ENCODE measurements at places on chromosomes 2 and 18.

DNA sequence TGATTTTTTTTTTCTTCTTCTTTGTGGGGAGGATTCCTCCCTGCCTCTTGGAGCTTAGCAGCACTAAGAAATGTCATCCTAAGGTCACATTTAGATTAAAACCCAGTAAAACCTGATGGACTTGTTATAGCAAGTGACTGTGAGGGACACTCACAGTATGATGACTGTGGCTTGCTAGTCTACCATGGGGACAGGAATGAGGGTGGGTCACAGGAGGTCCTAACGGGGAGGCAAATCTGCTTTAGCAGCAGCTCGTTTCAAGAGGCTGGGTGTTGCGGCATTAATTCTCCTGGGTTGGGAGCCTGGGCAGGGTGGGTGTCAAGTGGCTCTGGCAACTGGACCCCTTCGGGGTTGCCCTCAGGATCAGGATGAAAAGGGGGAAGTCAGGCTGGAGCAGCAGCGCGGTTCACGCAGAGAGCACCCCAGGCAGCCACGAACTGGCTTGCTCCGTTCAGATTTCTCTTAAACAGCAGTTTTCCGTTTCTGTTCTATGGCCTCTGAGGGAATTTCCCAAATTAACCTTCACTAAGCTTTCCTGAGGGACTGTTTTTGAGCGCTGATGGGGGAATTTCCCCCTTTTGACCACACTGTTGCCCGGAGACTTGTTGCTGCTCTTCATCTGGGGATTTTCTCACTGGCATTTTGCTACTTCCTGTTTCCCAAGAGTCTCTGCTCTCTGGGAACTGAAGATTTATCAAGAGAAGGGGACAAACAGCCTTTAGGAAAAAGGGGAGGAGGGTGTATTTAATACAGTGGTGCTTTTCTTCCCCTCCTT, 59.8 kb upstream of the PELI1 start:
- peak; percentile 56 for DNase-seq

DNA sequence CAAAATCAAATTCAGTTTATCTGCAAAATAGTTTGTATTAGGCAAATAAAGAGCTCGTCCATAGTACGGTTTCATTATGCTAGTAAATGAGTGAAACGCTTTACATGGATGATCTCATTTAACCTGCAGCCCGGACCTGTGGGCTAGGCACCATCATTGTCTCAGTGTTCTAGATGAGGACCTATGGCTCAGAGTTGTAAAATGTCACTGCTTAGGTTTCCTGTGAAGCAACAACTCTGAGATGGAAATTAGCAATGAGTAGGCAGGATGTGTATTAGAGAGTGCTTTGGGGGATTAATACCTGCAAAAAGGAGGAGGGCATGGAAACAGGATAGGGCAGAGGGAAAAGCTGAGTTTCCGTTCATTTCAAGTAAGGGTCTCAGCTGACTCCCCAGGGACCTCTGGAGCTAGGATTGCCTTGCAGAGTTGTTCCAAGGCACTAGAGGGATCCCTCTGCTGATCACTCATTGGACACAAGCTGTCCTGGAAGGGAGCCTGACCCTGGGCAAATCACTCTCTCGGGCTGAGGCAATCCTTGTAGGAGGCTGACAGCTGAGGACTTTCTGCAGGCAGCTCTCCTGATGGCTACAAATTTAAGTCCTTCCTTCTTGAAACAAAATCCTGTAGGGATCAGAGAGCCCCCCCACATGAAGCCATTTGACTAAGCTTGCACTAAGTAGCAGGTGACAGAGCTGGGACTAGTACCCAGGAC, 58.8 kb upstream of the SIX2 start:
- no peak for DNase-seq

- DNase-seq = peak; percentile 42
Observed at GRCh38 chr2:37326285-37326684, 1.7 kb upstream of the PRKD3 start.

DNA sequence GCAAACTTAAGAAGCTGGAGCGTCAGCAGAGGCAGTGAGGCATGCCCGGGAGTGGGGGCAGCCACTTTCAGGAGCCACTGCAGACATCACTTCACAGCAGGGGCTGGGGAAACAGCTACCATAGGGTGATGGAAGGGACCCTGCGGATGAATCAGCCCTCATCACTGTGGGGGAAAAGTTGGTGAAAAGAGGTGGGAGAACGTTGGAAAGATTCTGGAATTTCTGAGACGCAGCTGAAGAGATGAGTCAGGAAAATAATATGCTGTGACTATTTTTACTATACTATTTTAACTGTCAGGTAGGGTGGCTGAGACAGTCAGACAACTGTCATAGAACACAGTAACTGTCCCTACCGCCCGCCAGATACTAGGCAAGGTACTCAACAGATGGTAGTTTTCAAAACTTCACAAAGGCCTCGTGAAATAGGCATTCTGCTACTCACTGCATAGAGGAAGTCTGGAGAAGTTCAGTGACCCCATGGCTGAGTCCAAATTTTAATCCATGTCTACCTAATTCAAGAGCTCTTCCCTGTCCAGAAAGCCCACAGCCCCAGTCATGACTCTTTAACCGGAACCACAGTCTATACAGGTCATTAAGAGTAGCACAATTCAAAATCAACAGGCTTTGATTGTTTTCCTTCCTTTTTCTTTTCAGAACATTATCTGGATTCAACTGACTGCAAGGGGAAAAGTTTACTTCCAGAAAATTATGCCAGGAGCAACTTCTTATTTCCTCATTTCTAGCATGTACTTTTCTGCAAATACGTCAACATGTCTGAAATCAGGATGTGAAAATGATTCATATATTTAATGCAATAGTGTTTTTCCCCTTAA, 39.3 kb upstream of the EPB41L3 start:
- DNase-seq = no peak

DNA sequence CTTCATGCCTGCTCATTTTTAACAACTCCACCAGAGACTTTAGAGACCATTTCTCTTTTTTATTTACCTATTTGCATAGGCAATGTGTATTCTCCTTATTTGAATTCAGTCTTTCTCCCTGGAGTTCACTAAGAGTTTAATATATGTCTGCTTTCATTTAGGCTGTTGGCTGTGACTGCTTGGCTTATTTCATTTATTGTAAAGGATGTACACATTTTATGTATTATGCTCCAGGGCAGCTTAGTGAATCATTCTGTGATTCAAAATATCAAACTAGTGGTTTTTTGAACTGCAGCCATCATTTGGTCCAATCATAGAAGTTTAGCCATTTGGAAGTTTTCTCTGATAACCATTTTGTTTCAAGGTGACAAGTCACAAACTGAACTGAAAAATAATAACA, 229.6 kb downstream of the LPIN1 start:
- no peak for DNase-seq

DNA sequence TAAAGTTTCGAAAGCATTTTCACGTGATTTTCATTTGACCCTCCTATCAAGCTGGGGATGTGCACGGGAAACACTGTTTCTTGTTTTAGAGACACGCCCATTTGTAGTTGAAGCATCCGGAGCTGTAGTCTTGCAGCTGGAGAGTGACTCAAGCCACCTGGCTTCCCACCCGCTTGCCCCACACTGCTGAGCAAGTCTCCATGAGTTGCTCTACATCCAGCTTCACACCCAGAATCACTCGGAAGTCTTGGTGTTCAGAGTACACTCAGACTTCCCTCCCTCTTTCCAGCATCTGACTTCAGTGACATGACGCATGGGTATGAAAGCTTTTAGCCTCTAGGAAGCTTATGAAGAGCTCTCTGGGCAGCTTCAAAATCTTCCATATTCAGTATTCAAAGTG, 262.4 kb downstream of the NBAS start:
- no peak for DNase-seq

DNA sequence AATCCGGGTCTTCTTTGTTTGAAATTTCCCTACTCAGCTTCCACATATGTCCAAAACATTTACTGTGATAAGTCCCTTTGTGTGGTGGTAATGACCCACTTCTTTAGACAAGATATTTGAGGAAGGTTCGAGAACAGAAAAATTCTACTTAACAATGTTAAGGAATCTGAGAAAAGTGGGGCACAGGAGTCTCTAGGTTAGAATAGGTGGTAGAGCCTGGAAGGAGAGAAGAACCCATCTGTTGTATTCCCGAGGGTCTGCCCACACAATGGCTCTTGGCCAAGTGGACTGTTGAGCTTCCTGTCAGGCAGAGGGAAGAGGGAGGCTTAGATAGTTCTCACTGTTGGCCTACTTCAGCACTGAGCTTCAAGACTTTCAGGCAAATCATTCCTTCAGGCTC, 4.3 kb downstream of the IGFBP2 start:
- DNase-seq = no peak

DNA sequence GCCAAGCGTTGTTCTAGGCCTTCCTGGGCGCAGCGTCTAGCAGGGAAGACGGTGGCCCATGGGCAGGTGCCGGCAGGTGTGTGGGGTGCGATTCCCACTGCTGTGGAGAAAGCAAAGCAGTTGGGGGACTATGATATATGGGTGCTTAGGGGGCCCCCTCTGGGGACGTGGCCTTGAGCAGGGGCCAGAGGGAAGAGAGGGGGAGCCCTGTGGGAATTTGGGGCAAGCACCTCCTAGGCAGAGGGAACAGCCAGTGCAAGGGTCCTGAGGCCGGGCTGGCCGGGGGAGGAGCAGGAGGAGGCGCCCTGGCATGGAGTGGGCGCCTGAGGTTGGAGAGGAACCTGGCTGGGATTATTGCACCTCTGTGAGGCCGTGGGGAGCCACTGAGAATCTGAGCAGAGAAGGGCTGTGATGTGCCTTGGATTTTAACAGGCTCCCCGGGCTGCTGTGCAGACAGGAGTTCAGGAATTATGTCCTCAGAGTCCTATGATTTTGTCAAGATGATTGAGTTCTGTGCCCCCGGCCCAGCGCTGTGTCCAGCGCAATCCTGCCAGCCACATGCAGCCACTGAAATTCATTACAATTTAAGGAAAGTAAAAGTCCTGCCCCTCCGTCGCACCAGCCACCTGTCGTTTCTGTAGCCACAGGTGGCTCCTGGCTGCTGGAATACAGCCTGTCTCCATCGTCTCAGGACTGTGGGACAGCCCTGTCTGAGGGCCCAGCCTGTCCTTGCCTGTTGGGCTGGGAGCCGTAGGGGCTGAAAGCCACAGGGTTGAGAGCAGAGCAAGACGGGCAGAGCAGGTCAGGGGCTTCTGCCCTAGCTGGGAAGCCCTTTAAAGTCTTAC, 9.1 kb upstream of the KLHL30 start:
- no peak for DNase-seq

GRCh38 chr18:59961070-59961469, 61.3 kb downstream of the PMAIP1 start:
- no peak for DNase-seq

- no peak for DNase-seq
Observed at GRCh38 chr2:204258890-204259289, 286.4 kb upstream of the PARD3B start.

- DNase-seq = no peak
Observed at GRCh38 chr18:46426021-46426678, 230.9 kb downstream of the LOXHD1 start.

DNA sequence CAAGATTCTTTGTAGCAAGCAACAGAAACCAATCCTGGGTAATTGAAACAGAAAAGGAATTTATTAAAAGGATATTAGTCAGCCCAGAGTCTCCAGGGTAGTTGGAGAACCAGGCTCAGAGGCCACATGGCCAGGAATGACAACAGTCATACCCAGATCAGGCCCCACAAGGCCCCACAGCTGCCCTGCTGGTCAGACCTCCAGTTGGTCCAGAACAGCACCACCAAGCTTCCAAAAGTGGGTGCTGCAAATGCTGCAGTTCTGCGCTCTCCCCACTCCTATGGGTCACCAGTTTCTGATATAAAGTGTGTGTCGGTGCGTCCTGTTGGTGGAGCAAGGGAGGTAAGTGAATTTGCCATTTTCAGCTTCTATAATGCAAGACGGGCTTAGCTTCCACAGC, 29.9 kb downstream of the KLHL29 start:
- no peak for DNase-seq

DNA sequence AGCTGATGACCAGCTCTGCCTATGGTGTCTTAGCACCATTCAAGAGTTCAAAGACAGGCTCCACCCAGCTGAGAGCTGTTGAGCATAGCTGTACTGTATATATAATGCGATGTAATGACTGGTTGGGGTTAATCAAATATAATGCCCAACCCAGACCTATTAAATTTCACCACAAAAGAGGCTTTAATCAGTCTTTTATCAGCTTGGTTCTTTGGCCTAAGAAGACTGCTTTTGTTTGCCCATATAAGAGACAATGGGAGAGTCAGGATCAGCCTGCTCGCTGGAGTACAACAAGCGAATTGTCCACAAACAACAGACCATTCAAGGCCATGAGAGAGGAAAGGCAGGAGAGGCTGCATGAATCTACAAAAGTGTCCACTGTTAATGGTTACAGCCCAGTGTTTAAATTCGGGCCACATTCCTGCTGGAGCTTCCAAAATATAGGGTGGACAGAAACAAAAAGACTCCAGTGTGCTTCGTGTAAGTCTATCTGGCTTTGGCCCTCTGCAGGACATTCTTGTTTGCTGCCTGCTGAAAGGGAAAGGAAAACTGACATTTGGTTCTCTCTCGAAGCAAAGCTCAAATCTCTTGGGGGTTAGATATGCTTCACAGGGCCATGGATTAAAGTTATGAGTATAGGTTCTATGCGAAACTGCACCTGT, 299.0 kb upstream of the FBXO11 start:
- DNase-seq = peak; percentile 93
